CD4-positive, alpha-beta T cell treated with Interleukin-2 at 100 ng/mL for 4 hours (primary cell): ENCODE measurements at places on chromosomes 6 and 20.
A peak's percentile ranks its signal among the peaks of the same experiment; 100 is the strongest.

DNA sequence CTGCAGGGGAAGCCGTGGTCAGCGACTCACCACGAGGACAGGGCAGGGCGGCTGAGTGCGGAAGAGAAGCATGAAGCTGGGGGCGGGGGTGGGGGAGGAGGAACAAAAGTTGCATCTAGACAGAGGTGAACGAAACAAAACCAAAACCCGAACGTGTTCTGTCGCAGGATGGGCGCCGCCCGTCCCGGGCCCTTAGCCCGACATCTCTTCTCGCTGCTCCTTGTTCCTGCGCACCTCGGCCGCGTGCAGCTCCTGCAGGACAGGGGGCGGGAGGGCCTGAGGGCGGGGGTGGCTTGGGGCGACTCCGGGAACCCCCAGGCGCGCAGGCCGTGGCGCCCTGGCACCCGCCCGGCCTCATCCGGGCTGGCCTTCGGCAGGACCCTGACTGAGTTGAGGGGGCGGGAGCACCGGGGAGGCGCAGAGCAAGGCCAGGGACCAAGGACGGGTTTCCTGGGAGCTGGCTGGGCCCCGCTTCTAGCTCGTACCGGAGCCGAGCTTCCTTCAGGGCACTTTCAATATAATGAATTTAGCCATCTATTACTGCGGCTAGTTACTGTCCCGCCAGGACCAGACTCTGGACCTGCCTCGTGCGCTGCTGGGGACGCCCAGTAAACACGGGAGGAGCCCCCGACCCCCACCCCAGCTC is 12.0 kb downstream of the STMN3 start:
- peak; percentile 57 for DNase-seq

- DNase-seq = no peak
Observed at GRCh38 chr20:46568570-46569129, 18.2 kb upstream of the OCSTAMP start.

GRCh38 chr20:50052550-50053361 is 60.2 kb downstream of the UBE2V1 start:
- DNase-seq = no peak

DNA sequence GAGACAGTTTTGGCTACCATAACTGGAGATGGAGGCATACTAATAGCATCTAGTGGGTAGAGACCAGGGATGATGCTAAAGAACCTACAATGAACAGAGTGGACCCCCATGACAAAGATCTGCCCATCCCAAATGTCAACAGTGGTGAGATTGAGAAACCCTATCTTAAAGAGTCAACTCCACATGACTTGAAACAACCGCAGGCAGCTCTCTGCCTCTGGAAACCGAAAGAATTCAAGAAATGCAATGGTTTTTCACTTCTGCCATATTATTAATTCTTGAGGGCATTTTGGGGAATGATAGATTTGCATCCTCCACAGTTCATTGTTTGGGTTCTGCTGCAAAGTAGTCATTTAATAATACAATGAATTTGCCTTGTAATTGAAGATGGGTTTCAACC is 463.4 kb downstream of the MAFB start:
- no peak for DNase-seq

DNA sequence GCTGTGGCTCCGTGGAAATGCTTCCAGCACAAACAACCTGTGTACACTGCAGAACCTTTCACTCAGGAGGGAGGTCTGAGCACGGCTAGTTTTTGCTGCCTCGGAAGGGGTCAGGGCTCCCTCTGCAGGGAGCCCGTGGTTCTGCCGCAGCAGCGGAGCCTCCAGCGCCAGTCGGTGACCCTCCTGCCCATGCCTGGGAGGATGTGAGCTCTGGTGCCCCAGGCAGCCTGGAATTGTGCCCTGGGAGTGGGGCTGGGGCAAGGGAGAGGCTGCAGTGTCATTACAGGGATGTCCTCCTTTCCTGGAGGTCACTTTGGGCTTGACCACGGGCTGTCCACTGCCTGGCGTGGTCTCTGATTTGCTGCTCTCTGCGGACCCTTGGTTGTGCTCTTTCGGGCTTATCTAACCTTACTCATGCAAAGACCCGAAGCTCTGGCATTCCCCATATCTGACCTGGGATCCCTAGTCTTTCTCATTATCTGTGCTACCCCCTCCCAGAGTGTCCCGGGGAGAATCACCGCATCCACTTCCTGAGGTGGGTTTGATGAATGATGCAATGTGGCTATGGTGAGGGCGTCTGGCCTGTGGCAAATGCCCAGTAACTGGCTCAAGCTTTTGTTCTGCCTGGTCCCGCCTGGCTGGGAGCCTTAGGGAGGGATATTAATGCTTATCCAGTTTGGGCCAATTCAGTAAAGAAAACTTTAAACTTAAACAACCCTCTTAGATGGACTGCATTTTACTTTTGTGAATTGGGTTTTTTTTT is 59.6 kb upstream of the TAGAP start:
- DNase-seq = peak; percentile 88
